Cortex of kidney (tissue), 1 donor: ENCODE measurements at places on chromosomes 7 and 10.

DNA sequence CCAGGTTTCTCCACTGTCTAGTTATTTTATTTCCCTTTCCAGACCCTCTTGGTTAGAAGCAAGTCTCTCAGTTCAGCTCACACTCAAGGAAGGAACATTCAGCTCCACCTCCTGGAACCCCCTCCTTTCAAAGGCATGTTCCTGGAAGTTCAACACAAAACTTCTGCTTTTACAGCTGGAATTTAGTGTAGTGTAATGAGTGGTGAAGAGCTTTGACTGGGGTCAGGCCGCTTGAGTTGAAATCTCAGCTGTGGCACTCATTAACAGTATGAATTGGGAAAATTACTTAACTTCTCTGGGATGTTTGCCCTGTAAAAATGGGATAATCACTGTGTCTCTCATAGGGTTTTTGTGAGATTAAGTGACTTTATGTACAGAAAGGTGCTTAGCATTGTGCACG is 91.7 kb downstream of the TMEM178B start:
- no peak for DNase-seq

GRCh38 chr7:98185101-98185500 is 26.1 kb upstream of the BHLHA15 start:
- DNase-seq: no peak

DNA sequence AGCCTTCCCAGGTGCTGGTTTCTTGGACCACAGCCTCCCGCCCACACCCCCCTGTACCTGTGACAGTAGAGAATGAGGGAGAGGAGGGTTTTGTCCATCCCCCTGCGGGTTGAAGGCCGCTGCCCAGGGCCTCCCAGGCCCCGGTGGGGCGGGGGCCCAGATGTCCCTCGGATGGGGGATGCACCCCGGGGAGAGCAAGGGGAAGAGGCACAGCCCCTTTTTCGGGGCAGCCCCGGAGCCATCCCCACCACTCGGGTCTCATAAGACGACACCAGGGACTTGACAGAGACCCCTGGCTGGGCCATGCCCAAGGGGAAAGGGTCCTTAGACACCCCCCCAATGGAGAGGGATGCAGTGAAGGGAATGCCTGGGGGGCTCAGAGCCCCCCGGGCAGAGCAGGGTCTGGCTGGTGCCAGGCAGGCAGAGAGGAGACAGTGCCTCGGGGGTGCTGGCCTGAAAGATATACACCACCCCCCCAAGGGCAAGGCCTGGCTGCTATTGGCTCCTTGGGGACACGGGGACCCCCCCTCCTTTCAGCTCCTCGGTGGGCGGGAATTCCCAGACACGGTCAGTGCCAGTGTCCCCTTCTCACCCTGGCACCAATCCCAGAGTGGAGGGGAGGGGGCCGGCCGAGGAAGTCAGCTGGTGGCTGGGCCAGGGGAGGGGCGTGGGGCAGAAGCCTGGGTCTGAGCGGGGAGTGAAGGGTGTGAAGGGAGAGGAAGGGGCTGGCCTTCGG is 3.7 kb upstream of the SPACDR start:
- no peak for DNase-seq

GRCh38 chr7:139623518-139623917 is 100.0 kb downstream of the CLEC2L start:
- DNase-seq: no peak

GRCh38 chr10:86872757-86873156 is 84.7 kb downstream of the MMRN2 start:
- no peak for DNase-seq

GRCh38 chr7:85711894-85712293 is 525.0 kb upstream of the SEMA3D start:
- no peak for DNase-seq

DNA sequence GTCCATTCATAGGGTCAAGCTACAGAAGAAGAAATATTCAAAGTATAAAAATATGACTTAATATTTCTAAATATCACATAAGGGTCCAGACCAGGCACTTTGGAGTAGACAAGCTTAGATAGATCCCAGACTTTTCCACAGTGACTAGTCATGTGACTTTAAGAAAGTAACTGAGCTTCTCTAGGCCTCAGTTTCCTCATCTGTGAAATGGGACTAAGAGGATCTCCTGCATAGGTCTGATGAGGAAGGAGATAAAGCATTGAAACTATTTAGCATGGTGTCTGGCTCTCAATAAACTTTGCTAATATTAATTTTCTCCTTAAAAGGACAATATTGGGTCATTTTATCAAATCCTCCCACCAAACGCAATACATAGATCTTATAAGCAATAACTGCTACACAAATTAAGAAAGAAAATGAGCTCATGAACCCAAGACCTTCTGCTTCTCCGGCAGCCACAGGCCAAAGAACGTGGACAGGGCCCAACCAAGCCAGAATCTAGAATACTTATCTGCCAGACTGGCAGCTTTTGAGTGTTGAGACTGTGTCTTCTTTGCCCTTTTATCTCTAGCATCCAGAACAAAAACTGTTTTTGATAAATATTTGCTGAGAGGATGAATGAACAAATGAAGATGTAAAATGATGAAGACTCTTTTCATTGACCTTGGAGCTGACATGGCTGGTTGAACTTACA is 1.6 kb upstream of the TARP start:
- no peak for DNase-seq

DNA sequence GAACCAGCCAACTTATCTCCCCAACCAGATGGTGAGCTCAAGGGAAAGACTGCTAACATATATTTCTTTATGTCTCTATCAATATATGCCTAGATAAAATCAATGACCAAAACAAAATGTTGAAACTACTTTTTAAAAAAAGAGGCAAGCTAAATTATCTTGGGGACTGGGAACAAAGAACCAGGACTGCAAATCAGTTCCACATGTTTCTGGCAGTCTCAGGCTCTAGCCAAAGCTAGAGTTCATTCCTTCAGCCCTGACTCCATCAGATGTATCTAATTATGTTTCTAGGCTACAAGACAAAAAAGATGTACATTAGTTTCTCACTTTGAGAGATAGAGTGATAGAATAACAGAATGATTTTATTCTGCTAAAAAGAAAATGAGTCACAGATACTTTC is 1290.3 kb upstream of the SORCS1 start:
- DNase-seq: no peak

GRCh38 chr7:7479275-7479805 is 56.3 kb downstream of the COL28A1 start:
- no peak for DNase-seq

GRCh38 chr10:73838827-73839226 is 27.4 kb upstream of the NDST2 start:
- DNase-seq: no peak

DNA sequence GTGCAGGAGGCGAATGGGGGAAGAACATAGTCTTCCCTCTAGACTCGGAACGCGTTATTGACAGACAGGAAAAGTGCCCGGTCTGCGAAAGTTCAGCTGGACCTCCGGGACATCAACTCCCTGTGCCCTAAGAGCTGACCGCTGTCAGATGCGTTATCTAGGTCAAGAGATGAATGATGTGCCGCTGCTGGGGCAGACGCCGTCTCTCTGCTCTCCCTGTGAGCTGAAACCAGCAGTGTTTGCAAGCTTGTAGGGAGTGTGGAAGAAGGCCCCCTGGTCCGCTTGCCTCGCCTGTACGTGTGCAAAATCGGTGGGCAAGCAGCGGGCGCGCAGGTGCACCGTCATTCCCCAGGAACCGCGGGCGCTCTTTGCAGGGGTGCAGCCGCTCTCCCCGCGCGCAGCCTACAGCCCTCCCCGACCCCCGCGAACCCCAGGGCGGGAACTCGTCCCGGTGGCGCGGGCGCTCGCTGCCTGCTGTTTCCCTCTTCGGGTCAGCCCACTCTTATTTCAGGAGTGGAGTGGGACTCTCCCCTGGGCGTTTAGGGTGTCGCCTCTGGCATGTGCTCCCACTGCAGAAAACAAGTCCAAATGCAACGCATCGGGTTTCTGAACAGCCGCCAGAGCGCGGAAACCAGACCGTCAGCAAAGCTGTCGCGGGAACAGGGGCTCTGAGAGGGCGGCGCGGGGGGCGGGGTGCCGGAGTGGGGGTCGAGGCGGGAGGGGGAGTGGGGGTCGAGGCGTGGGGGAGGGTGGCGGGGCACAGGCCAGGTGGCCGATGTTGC is 1.8 kb upstream of the PFKFB3 start:
- DNase-seq: no peak

- no peak for DNase-seq
These were observed 36.9 kb downstream of the MET start for GRCh38 chr7:116708861-116709260.

GRCh38 chr10:79248341-79249185 is 98.7 kb upstream of the PPIF start:
- DNase-seq: no peak

GRCh38 chr10:6018422-6018821 is 41.1 kb upstream of the IL15RA start:
- DNase-seq: no peak

DNA sequence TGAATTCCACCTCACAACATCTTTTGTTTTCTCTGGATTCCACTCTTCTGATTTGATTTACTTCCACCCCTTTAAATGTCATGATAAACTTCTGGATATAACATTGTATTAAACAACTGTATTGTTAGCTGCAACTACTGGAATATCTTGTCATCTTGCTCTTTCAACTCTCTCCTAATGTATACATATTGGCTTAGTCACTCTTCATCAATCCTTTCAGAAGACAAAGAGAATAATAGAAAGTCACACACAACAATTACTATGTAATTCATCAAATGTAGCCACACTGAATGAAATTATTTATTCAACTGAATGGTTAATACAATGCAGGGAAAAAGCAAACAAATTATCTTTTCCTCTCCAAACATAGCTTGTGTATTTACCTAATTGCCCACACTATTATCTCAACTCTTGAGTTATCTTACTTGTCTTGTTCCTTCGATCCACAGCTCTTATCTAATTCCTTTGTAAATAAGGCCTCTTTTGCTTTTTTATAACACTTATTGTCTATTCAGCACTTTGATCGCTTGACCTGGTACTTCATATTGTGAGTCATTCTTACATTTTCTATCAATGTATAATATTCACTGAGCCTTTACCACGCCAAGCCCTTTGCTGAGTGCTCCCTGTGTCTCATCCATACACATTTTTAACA is 16.7 kb downstream of the SEMA3A start:
- DNase-seq: no peak

- no peak for DNase-seq
These were observed 171.4 kb downstream of the SFMBT2 start for GRCh38 chr10:7239312-7239985.

GRCh38 chr7:108468246-108468645 is 12.0 kb upstream of the NRCAM start:
- no peak for DNase-seq

DNA sequence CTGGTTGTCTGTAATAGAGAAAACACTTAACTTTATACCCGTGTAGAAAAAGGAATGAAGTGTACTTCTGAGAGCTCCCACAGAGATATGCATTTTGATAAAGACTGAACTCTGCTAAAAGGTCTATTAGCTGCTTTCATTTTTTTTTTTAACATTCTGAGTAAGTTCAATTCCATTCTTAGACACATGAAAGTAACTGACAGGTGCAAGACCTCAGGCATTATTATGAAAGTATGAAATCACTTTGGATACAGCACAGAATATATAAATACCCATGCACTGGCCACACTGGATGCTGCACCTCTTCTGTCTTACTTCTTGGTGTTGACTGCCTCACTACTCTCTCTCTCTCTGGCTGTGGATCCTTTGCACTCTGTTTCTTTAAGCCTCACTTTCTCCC is 46.2 kb downstream of the VWDE start:
- DNase-seq: no peak

DNA sequence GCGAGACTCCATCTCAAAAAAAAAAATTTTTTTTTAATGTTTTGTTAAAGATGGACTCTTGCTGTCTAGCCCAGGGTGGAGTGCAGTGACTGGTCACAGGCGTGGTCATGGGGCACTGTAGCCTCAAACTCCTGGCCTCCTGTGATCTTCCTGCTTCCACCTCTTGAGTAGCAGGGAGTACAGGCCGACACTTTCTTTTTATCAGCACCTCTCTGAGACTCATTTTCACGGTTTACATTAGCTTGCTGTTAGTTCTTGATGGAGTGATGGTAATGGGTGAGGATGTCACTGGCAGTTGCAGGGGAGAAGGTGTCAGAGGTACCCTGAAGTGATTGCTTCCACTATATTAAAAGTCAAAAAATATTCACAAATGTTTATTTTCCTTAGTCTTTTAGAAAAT is 95.3 kb upstream of the MTPN start:
- no peak for DNase-seq
